ENCODE measurements at places on chromosomes 7 and 10.

DNA sequence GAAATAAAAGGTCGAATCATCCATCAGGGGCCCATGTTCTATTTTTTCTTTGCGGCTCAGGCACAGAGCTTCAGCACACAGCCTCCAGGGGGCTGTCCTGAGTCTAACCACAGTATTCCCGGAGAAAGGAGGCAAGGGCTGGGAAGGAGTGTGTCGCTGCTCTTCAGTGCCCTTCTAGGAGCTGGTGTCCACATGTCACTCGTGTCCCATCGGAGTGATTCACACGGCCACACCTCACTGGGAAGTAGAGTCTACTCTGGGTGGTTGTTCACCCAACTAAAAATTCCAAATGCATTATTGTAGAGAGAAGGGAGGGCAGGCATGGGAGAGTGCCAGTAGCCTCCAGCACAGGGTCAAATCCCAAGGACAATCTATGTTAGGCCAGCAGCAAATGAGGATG is 114.8 kb upstream of the LANCL2 start:
- no peak for DNase-seq

- no peak for DNase-seq
These were observed 86.2 kb downstream of the ZNF365 start for GRCh38 chr10:62460393-62460792.

DNA sequence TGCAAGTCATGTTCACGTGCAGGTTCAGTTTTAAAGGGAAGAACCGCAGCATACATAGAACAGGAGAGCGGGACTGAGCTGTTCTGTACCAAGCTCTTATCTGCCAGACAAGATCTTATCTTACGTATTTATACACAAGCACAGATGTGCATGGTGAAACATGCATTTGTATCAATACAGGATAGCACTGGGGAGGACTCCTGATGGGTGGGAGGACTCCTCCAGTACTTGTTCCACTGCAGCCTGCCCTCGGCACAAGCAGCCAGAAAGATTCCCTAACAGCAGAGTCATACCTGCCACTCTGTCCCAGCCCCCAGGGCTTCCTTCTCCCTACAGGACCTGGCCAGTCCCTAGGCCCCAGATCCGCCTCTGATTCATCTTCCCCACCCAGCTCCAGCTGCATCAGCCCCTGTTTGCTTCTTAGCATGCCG is 13.2 kb upstream of the PRKCQ start:
- no peak for DNase-seq

DNA sequence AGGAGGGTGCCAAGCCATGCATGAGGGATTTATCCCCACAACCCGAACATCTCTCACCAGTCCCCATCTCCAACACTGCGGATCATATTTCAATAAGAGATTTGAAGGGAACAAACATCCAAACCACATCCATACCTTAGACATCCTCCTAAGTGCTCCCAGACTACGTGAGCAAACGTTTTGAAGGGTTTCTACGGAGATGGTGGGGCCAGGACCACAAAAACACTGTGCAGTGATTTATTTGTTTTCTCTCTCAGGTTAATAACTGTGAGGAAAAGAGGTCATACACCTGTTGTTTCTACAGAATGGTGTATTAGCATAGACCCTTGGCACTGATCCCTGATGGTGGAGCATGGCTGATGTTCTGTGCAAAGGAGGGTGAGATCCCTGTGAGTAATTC is 277.8 kb downstream of the FRMD4A start:
- no peak for DNase-seq

GRCh38 chr10:55426138-55426537 is 625.1 kb upstream of the PCDH15 start:
- DNase-seq, result no peak

- DNase-seq, result no peak
These were observed 71.3 kb upstream of the CPXM2 start for GRCh38 chr10:123962756-123963530.

- DNase-seq, result no peak
These were observed 124.6 kb upstream of the RSU1 start for GRCh38 chr10:16941870-16942269.

- DNase-seq, result no peak
These were observed 32.7 kb upstream of the SRGN start for GRCh38 chr10:69055241-69055640.

DNA sequence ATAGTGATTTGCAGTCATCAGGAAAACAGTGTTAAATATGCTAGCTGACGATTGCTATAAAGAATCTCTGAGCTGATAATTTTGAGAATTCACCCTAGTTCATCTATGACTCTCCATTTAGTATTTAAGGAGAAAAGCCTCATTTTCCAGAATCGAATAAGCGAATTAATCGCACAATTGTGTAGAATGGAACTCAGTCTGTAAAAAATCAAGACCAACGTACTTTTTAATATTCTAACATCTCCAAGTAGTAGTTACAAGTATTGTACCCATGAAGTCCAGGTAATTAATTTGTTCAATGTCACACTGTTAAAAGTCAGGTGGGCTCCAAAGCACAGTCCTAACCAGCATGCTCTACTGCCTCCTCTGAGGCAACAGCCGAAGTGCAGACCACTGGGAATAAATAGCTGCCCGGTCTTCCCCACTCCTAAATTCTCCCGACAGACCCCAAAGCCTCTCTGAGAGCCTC is 380 bp upstream of the AGBL3 start:
- DNase-seq, result no peak

DNA sequence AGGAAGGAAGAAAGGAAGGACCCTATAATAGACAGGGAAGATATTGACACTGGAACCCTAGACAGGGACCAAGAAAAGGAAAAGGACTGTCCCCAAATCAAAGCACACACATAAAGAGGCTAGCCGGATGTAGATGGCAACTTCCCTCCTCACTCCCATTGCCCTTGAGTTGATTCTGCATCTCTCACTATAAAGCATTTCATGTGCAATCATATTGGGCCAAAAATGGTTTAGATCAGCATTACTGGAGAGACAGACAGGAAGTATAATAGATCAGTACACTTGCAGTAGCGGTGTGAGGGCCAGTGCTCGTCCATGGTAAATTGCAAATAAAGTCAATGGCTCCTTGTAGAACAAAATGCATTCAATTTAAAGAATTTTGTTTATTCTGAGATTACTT is 8.4 kb downstream of the IFIT3 start:
- DNase-seq, result no peak

DNA sequence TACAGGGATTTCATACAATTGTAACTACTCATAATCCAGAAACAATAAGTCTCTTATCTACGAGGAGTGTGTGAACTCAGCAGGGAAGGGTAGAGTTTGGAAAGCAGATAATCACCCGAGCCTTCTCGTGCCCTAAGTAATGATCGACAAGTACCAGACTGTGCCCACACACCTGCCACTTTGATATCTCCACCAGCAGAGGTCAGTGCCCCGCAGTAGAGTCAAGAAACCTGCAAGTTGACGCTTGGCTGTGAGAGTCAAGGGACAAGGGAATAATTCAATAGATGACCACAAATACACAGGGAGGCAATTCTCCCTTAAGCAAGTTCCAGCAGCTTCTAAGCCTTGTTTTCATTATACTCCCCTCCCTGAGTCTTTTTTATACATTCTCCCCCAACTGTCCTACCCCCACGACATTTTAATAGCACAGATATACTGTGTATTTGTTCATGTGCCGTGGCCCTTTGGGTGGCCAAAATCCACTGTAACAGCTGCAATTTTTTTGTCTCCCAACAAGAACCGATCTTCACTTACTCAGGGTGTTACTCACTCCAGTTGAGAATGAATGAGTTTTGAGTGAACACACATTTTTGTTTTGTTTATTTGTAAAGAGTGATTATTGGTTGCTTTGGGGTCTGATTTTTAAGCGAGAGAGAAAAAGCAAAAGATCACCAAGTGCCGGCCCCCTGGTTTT is 106.9 kb upstream of the RHEB start:
- no peak for DNase-seq

GRCh38 chr7:26930201-26930600 is 65.8 kb upstream of the SKAP2 start:
- DNase-seq, result no peak

DNA sequence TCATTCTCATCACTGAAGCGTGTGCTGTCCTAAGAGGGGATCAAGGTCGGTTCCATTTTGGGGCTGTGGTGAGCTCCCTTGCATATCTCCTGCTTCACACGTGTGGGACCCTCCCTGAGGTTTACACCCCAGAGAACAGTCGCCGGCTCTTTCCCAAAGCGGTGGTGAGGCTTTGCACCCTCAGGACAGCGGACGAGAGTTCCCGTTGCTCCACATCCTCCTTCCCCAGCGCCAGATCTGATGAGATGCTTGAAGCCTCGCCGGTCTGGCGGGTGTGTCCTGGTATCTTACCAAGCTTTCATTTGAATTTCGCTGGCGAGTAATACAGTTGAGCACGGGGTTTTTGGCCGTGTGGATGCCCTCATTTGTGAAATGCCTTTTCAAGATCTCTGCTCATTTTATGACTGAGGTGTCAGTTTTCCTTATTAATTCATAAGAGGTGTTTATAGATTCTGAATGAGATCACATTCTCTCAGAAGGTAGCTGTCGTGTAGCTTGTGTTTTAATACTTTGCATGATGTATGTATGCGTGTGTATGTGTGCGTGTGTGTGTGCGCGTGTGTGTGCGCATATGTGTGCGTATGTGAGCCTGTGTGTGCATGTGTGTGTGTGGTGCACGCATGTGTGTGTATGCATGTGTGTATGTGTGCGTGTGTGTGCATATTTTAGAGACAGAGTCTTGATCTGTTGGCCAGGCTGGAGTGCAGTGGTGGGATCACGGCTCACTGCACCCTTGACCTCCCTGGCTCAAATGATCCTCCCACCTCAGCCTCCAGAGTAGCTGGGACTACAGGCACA is 30.7 kb downstream of the ELFN1 start:
- DNase-seq, result peak; percentile 6

DNA sequence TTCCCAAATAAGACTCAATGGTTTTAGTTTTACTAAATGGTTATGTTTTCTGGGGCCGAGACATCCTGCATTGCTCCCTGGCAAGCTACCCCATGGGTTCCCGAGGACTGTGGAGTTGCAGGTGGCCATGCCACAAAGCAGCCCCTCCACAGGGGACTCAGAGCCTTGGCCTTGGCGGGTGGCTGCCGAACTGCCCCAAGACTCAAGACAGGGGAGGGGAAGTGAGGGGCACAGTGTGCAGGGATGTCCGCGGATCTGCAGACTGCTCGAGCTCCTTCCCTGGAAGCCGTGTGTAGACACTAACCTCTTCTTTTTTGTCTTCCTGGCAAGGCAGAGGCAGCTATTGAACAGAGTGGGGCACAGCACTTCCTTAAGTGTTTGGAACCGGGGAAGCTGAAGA is 154.6 kb downstream of the EBF3 start:
- no peak for DNase-seq

DNA sequence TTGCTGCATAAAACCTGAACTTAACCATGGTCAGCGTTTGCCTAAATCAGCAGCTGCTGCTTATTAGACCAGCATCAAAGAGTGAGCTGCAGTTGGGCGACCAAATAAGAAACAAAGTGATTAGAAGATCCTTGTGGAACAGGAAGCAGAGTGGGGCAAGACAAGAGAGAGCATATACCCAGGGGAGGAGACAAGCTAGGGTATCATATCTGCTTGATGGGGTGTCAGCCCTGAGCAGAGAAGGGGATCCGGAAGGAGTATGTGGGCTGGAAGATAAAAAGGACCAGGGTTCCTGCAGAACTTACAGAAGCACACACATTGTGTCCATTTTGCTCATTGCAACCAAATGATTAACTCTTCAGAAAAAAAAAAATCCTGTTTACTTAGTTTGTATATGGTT is 213.6 kb downstream of the CELF2 start:
- no peak for DNase-seq

DNA sequence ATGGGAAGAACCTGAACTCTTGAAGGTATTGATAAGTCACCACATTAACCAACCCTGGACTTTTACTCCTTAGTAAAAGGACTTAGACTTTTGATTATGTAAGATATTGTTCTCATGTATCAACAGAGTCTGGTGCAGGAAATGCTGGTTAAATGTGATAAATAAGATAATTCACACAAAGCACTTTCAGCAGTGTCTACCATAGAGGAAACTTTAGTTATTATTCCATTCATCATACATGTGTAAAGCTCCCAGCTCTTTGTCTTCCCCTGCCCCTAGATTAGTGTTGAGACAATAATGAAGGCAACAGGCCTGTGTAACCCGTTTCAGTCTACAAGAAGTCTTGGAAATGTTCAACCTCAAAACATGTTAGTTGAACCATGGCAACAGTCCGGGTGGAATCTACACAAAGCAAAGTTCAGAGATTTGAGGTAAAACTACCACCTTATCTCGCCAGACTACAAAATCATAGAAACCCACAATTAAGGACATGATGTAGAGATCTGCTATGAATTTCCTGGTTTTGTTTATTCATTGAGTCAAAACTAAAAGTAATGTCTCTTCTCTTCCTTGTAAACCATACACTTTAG is 109.9 kb upstream of the ADO start:
- DNase-seq, result no peak

- DNase-seq, result no peak
These were observed 243.8 kb downstream of the DNAJB9 start for GRCh38 chr7:108813251-108814014.
